Natural killer cell treated with Interleukin-12 subunit alpha and Interleukin-12 subunit beta and Interleukin-15 and Interleukin-18, amount 100 ng/mL, for 72 hours (primary cell): ENCODE measurements at places on chromosomes 6 and 20.

DNA sequence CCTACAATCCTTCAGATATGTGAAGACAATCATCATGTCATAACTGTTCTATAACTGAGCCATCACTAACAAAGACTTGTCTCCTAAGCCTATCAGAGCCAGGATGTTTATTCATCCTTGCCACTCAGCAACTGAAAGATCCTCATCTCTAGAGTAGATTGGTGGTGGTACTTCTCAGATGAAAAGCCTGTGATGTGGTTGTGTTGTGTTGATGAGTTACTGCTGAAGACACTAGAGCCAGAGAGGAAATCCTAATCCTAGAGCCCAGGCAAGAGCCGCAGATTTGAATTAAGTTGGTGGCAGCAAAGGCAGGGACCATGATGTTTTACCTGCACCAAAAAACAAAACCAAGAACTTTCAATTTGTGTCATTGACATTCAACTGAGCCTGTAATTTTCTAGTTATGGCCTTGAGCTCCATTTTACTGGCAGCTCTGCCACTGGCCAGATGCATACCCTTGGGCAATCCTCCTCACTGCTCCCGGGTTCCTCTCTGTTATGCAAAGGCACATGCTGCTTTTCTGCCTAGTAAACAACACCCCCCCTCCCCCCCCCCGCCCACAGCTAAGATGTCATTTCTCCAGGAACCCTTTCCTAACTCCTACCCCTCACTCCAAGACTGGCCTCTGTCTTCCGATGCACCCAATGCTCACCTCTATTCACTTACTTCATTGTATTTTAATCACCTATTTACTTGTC is 50.2 kb upstream of the REV3L start:
- DNase-seq = no peak

DNA sequence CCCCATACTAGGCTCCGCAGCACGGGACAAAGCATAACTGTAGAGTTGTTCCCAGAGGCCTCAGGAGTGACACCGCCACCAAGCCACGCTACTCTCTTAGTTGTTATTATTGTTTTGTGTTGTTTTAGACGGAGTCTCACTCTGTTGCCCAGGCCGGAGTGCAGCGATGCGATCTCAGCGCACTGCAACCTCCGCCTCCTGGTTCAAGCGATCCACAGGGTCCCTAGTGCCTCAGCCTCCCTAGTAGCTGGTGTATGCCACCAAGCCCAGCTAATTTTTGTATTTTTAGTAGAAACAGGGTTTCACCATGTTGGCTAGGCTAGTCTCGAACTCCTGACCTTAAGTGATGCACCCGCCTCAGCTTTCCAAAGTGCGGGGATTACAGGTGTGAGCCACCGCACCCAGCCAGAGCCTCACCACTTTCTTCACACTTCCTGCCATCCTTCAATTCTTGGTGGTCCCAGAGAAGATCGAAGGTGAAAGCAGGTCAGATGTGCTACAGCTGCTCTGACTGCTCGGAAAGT is 11.8 kb downstream of the RPL7L1 start:
- DNase-seq = no peak

- peak; percentile 67 for DNase-seq
Measured at GRCh38 chr6:38876475-38876874, 161.4 kb downstream of the DNAH8 start.

- no peak for DNase-seq
Measured at GRCh38 chr6:168577496-168577895, 136.5 kb downstream of the SMOC2 start.

DNA sequence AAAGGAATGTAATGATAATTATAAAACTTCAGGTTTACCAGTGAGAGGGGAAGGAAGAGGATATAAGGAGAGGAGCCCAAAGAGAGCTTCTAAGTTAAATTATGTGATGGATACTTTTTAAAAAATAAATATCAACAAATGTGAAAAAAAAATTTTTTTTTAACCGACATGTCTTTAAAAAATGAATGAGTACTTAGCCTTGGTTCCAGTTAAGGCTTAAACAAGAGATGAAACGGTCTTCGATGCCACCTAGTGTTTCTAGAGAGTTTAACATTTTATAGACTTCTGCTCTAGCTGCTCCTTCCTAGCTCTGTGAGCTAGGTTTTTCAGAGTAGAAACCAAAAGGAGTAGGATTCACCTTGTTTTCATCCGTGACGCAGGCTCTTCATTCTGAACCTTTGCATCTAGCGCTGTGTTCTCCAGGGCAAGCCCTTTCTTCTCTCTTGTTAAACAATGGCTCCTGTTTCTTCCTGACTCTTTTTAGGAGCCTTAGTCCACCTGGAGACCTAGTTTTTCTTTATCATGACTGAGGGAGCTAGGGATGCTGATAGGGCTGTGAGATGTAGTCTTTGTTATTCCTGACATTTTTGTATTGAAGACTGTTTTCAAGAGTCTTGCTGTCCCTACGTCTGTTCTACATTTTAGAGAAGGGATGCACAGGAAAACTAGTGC is 42.4 kb upstream of the GNRH2 start:
- DNase-seq = no peak
